ENCODE measurements at places on chromosomes 13 and 19.

DNA sequence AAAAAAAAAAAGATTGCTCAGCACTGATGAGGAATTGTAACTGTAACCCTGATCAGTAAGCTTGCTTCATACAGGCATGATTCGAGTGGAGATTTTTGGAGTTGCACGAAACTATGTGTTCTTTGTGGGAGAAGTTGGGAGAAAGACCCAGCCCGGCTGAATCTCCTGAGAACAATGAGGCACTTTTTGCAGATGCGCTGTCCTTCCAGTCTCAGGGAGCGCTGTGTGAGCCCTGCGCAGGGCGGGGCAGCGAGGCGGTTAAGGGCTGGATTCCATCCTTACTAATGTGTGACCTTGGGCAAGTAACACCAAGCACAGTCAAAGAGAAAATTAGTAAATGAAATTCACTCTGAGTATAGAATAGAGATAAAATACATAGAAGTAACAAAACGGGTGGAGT is 76.9 kb downstream of the SIPA1L3 start:
- DNase-seq = no peak

DNA sequence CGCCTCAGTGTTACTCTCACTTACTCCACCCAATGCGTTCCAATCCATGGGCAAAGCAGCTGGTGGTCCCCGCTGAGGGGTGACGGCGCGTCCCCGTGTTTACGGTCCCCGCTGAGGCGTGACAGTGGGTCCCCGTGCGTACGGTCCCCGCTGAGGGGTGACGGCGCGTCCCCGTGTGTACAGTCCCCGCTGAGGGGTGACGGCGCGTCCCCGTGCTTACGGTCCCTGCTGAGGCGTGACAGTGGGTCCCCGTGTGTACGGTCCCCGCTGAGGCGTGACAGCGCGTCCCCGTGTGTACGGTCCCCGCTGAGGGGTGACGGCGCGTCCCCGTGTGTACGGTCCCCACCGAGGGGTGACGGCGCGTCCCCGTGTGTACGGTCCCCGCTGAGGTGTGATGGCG is 19.5 kb downstream of the CFAP97D2 start:
- DNase-seq = no peak

DNA sequence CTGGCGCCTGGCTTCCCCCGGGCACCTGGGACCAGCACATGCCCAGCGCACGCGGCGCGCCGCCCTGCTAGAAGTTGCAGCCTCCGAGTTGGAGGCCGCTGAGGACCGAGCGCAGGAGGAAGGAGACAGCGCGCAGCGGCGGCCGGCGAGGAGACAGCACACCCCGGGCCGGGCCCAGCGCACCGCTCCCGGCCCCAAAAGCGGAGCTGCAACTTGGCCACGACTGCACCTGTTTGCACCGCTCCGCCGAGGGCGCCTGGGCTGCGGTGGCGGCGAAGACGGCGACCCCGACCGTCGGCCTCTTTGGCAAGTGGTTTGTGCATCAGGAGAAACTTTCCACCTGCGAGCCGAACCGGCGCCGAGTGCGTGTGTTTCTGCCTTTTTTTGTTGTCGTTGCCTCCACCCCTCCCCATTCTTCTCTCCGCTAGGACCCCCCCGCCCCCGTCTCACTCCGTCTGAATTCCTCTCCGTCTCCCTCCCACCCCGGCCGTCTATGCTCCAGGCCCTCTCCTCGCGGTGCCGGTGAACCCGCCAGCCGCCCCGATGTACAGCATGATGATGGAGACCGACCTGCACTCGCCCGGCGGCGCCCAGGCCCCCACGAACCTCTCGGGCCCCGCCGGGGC is at the start of gene SOX1:
Gene SOX1, plus strand, starts transcription at position 34 of the 626 bp plus-strand sequence. Its CDS starts 510 bp downstream, at position 544.
- DNase-seq = no peak

- DNase-seq = no peak
These were observed 10.8 kb upstream of the RPS15 start for GRCh38 chr19:1427221-1427920.

- DNase-seq = no peak
These were observed 16.6 kb downstream of the POU4F1 start for GRCh38 chr13:78586706-78587105.

DNA sequence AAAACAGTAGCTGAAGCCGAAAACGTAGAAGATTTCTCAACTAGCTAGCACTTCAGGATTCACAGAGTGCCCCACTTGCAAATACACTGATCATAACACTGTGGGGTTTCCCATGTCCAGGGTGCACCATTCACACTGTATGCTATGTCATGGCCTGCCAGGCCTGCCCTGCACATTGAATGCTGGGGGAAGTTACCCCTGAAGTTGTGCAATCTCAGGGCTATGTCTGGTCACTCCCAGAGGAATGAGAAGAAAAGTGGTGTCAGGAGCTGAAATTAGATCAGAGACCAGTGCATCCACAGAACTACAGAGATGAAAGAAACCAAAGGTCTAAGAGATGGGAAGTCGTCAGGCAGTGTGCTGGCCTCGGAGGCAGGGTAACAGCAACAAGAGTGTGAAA is 196.8 kb downstream of the RAP2A start:
- no peak for DNase-seq

DNA sequence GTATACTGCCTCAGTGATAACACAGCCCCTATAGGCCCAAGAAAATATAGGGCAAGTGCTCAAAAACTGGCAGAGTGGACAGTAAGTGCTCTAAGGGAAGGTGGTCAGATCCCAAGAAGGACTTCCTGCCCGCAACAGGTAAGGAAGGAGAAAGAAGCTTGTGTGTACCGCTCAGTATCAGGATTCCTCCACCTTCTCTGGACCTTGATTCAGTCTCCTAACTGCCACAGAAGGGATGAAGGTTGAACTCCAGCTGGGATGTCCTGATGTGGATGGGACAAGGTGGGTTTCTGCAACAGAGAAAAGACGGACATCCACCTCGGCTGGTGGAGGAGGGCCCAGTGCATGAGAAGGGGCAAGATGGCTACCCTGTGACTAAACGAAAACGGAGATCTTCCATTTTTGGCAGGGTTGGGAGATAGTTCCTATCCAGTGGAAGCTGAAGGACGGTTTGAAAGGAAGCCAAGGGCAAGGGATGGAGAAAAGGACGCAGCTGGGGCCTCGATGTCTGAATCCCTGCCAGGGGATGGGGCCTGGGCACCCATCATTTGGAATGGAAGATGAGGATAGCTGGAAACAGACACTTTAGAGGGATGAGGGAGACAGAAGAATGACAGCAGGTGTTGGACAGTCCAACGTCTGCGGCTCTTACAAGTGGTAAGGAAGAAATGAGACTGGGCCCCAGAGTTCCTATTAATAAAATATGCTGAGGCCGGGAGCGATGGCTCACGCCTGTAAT is 1.3 kb upstream of the ATF5 start:
- no peak for DNase-seq

DNA sequence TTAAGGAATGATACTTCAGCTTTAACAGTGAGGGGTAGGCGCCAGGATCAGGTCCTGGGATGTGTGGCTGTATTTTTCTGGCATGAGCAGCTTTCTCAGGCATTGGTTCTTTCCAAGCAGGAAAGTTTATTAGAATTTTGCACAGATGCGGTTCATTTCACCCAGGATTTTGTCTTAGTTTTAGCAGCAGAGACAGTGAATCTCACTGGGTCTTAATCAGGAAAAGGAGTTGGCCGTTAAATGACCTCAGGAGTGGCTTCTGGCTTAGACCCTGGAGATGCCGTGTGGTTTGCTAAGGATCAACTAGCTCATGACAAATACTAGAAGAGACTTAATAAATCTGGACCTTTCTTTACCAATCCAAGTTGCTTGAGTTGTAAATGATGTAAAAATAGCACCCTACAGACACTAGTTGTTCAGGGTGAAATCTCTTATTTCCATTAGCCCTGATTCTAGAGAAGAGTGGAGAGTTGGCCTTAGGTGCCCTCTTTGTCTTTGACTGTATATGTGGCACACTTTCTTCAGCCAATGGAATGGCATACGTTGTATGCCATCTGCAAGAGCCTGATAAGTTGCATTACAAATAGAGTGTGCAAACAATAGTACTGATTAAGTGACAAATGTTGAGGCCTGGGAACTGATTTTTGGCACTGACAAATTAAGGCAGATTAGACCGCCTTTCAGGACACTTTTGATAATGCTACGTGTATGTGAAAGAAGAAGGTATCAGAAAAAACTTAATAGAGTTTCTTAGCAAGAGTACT is 34.0 kb downstream of the LRCH1 start:
- DNase-seq = no peak

DNA sequence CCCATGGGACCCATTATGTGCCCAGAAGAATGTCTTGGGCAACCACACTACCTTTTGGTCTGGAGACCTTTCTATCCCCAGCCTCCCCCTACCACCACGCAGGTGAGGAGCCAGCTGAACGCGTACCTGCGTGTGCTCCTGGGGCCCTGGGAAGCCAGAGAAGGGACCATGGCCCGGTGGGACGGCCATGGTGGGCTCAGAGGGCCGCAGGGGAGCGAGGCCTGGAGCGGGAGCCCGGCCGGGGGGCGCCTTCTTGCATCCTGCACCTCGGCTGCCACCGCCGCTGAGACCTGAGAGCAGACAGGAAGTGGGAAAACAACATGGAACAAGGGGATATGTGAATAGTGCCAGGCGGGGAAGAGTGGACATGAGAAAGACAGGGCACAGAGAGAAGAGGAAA is 2.3 kb downstream of the DYRK1B start:
- DNase-seq = no peak

DNA sequence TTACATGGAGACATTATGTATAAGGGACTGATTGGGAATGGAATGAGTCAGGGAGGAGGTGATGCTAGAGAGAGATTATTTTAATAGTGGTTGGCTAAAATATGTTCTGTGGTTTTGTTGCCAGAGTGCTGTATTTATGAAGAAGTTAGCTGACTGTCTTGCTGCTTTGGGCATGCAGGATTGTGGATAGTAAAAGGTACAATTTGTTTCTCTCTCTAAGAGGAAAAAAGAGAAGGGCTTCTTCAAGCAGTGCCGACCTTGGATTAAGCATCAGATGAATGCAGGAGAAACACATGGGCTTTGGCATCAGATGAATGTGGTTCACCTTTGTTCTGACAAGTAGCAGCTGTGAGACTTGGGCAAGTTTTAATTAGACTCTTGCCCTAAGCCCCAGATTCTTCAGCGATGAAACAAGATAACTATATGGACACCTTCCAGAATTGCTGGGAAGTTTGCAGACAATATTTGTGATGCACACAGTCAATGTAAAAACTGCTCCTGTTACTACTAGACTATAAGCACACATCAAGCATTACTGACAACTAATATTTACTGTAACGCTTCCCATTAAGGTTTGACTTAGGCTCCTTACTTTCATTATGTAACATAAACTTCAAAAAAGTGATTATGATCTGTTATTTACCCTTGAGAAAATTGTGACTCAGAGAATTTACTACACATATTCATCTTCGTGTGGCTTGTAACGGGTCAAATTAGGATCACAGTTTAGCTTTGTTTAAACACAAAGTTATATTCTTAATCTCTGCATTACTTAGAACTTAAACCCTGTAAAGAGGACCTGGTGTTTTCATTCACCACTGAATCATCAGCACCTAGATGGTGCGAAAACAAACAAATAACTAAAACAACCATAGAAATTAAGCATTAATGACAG is 824.0 kb downstream of the PCDH9 start:
- DNase-seq = no peak

GRCh38 chr13:93589788-93590187 is 363.2 kb downstream of the GPC6 start:
- no peak for DNase-seq

DNA sequence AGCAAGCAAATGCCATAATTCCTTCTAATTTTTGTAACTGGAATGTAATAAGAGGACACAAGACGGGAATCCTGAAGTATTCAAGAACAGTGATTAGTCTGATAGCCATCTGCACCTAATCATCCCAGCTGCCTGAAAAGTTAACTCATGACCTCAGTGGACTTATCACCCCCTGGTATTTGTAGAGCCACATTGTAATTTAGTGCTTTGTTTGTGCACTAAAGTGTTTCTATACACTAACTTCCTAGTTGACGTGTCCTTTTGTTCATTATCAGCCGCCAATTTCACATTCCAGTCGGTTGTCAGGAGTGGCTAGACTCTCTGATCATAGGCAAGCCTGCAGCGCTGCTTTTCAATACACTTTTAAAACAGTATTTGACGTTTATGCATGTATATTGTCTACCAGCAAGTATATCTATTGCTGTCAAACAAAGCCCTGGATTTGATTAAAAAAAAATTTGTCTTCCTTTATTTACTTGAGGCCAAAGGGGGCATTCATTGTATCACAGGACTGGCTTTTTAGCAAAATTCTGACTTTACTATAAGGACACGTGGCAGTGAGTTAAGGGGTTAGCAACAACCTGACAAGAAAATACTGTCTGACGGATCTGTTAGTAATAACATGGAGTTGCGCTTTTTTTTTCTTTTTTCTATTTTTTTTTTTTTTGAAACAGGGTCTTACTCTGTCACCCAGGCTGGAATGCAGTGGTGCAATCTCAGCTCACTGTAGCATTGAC is 10.4 kb upstream of the SOX21 start:
- DNase-seq = no peak

DNA sequence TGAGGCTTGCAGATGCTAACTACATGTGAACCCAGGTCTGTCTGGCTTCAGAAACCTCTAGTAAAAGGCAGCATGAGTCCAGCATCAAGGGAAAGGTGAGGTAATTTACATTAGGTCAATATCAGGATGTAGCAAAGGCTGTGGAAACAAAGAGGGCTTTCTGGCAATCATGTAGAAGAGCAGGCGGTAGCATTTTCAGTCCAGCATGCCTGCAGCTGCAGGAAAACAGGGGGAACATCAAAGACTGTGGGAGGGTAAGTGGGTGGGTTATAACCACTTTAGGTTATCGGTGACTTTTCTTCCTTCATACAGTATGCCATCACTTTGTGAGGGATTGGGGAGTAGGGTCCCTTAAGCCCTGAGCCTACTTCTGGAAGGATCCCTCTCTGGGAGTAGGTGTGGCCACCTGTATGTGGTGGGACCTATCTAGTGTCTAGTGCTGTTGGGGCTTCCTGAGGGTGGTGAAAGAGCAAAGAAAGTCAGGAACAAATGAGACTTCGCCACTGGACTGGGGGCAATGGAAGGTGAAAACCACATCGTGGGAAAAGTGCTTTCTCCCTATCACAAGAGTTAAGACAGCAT is 10.8 kb downstream of the SUGP2 start:
- no peak for DNase-seq

DNA sequence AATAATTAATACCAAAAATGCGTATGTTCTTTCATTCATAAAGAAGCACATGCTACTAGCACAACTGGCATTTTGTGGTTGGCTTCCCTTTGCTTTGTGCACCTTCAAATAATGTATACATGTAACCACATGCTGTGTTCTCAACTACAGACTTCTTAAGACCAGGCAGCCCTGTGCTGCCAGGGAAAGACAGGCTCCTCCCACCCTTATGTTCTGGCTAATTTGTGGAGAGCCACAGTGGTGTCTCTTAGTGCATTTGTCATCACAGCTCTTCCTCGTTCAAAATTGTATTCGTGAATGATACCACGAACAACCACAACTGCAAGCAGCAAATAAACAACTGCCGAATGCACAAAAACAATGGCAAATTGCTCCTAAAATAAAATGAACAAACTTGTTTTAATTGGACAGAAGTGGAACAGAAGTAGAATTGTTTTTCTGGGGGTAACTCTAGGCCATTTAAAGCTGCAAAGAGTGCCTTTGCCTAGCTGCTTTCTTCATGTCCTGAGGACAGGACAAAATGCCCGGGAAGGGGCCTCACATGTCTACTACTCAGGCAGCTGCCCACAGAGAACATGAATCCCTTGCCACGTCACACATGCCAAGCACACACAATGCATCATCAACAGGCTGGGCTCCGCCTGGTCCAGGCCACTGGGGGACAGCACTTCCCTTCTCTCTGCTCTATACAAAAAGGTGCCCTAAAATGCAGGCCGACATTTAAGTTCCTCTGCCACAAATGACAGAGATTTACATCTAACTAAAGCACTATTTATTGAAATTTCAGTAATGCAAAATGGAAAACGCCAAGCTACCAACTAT is 21.7 kb downstream of the IRS2 start:
- peak; percentile 35 for DNase-seq

GRCh38 chr13:25847145-25847544 is 204.7 kb downstream of the SHISA2 start:
- no peak for DNase-seq

Data from activated CD4-positive, alpha-beta T cell treated with anti-CD3 and anti-CD28 coated beads for 48 hours (primary cell).